CD4-positive, alpha-beta T cell treated with Interleukin-17A for 4 hours (primary cell): ENCODE measurements at places on chromosomes 3 and 15.
A peak's percentile ranks its signal among the peaks of the same experiment; 100 is the strongest.

DNA sequence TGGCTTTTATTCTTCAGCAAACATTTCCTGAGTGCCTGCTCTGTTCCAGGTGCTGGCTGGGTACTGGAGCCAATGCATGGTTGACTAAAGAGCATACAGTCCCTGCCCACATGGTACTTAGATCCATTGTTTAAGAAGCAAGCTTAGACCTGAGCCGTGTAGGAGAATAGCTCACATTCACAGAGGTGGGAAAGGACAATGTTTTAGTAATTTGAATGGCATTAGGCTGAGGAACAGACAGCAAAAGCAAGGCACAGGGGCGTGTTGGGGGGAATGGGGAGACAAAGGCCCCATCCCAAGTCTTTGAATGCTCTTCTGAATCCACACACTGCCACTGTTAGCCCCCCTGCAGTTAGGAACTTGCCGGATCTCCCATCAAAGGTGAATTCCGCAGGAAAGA is 388.2 kb upstream of the RGMA start:
- no peak for DNase-seq

DNA sequence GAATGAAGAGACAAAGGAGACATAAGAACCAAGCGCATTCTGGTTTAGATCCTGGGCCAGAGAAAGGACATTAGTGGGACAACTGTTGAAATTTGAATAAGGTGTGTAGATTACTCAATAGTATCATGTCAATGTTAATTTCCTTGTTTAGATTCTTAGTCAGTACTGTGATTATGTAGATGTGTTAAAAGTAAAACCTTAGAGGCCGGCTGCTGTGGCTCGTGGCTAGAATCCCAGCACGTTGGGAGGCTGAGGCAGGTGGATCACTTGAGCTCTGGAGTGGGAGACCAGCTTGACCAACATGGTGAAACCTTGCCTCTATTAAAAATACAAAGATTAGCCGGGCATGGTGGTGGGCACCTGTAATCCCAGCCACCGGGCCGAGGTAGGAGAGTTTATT is 26.7 kb downstream of the CYP8B1 start:
- DNase-seq = no peak

DNA sequence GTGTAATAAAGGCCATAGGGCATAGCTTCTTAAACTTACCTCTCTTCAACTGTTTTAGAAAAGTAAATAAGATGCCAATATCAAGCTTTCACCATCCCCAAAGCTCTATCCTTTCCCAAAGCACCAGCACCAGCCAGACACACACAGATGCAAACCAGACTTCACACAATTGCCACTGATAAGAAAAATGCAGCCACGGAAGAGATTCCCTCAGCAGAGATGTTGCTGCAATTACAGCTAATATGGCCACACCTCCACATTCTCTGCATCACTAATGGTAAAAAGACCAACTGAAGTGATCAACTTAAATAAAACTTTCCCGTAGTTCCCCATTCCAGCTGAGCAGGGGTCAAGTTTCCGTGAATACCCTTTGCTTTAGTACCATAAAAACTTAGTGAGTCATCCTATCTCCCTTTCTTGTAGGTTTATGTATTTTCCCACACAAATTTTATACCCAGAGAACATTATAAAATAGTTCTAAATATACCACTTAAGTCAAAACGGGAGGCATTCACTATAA is 64.4 kb downstream of the SLC9A9 start:
- no peak for DNase-seq

GRCh38 chr15:50783411-50783810 is 17.9 kb upstream of the SPPL2A start:
- no peak for DNase-seq

GRCh38 chr3:8988384-8988655 is 25.0 kb upstream of the RAD18 start:
- DNase-seq = no peak

DNA sequence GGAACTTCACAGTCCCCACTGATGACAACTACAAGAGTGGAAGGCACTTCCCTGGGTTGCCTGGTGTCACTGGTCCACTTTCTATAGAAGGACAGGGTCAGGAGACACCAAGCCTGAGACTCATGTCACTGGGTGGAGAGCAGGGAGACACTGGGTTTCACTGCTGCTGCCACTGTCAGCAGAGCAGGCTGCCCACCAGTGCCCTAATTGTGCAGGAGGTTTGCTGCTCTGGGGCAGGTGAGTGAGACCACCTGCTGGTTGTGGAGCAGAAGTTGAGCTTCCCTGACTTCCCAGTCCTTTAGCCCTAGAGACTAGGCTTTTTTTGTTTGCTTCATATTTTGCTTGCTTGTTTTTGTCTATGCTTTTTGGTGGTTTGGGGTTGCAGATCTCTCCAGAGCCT is 528.4 kb upstream of the RGMA start:
- DNase-seq = no peak

DNA sequence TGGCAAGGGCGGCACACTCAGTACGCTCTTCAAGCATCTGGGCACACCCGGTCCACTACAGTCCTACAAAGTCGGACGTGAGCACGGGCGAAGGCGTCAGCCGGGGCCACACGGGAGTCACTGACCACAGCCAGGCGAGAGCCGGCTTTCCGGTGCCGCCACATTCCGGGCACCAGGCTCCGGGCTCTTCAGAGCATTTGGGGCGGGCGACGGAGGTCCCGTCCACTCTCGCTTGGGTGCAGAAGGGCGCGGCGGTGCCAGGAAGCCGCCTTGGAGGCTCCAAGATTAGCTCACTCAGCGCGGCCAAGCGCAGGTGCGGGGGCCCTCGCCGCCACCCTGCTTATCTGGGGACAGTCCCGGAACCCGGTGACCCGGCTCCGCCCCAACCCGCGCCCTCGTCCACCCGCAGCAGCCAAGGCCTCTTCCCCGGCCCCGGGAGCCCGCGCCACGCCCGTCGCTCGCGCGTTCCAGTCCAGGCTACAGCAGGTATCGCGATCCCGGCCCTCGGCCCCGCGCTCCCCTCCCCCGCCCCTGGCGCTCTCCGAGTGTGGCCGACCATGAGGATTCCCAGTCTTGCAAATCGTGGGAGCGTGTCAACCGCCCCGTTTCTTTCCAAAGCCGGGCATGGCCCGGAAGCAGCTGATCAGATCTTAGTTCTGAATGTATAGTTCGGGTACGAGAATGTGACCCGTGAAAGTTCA is at the start of gene ADPRH:
TSS of gene ADPRH (plus strand) at position 127 of the 701 bp plus-strand sequence. CDS start 2,678 bp downstream, outside the sequence.
- peak; percentile 47 for DNase-seq

DNA sequence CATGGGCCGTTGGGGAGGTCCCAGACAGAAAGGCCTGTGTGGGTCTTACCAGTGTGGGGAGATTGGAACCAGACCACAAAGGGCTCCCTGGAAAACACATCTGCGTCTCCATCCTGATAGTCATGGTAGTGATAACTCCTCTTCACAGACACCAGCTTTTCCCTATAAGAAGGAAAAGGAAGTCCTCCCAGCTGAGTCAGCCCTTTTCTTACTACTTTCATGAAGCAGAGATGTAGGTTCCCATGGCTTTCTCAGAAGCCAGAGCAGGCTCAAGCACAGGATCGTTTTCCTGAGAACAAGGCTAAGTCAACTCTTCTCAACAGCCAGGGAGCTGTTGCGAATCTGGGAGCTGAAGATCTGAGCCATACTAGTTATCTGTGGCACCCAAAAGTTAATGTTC is 6.1 kb downstream of the DNASE1L3 start:
- DNase-seq = no peak

- no peak for DNase-seq
Measured at GRCh38 chr15:81327516-81327915, 3.6 kb upstream of the STARD5 start.

GRCh38 chr3:38051131-38051530 is 12.1 kb downstream of the DLEC1 start:
- no peak for DNase-seq

DNA sequence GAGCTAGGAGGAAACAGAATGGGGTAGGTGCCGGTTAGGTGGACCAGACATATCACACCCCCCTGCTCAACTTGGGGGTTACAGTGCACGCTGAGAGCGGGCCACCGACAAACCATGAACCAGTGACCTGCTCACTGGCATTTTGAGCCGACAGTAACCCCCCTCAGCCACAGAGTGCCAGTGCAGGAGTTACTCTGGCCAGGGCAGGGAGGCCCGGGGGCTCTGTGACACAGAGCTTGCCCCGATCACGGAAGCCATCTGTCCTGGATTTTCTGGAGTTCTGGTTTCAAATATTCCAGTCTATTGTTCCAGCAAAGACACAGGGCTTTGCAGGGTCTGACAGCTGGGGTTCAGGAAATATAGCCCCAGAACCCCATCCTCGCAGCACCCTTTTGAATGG is 225.2 kb downstream of the VPS13C start:
- no peak for DNase-seq

- DNase-seq = no peak
Measured at GRCh38 chr3:196280689-196281440, 6.7 kb downstream of the PCYT1A start.

GRCh38 chr3:163422671-163423070 is 1655.6 kb downstream of the SI start:
- no peak for DNase-seq

- no peak for DNase-seq
Measured at GRCh38 chr3:82030916-82031315, 269.5 kb upstream of the GBE1 start.
